ENCODE measurements at places on chromosomes 4 and X. TPM values are rescaled to one million over a fixed set of nuclear protein-coding genes. Genes with fewer than 3 reads are reported as not detected.

Gene GPR119
- total RNA-seq: not detected

Gene RNF175
- not detected for total RNA-seq

Gene LINC00632
- 266 TPM for total RNA-seq

DNA sequence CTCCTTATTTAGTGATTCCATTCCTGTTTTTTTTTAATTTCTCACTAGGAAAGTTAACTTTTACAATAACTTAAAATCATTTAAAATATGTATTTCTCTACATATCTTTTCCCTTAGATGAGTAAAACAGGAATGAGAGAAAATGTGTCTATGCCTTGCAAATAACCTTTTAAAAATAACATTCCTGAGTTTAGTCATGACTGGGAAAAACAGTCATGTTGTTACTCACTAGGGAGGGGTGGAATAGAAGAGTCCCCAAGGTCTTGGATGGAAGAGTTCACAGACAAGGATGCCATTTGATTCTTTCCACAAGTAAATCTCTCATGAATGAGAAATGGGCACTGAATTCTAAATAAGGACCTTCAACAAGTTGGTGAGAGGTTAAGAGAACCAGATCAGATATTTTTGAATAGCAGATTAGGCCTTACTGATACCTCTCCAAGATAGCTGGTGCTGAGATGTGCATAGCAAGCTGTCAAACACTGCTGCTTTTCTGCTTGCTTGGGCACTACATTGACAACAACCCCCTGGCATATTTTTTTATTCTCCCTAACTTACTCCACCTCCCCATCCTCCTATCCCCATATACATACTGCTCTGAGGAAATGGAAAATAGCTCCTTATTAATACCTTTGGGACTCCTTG, 25.1 kb downstream of the UGDH start:
- peak; percentile 17 for DNase-seq

- DNase-seq: no peak
Measured at GRCh38 chrX:19462879-19463278, 52.4 kb downstream of the MAP3K15 start.

Gene AMBN
- not detected for total RNA-seq

Gene N4BP2
- 16.4 TPM for total RNA-seq

GRCh38 chrX:123217077-123217476, 33.0 kb downstream of the GRIA3 start:
- DNase-seq: no peak

- no peak for DNase-seq
Measured at GRCh38 chr4:145436796-145437195, 44.9 kb upstream of the SMAD1 start.

DNA sequence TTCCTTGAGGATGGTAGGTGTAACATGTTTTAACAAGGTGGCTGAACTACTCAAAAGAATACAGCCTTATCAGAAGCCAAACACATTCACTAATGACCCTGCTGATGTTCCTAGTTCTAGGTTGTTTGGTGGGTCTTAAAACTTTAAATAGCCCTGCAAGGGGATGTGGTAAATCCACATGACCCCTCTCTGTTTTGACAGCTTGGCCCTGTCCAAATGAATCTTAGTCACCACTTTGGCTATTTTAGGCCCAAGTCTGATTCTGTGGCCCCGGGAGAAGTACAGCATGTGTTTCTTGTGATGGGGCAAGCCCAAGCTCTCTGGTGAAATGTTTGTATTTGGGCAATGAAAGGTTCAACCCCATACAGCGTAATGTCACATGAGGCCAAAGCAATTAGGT, 54.5 kb upstream of the GPR34 start:
- DNase-seq: no peak

Gene KLHL5
- total RNA-seq: 128 TPM

Gene PAK3
- total RNA-seq: not detected

DNA sequence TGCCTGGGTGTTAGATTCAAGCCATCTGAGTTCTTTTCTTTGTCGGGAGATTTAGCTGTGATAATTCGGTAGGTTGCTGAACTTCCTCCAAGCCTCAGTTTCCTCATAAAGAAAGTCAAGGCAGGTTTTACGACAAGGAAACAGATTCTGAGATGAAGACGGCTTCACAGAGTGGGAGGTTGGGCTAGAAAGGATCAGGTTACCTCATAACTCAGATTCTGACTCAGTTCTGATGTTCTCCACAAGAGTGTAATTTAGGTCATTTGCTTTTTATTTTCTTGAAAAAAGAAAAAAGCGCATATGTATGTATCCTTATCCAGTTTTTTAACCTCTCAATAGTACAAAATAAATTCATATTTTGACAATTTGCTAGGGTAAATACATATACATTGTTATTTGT, 47.2 kb upstream of the ELOVL6 start:
- no peak for DNase-seq

DNA sequence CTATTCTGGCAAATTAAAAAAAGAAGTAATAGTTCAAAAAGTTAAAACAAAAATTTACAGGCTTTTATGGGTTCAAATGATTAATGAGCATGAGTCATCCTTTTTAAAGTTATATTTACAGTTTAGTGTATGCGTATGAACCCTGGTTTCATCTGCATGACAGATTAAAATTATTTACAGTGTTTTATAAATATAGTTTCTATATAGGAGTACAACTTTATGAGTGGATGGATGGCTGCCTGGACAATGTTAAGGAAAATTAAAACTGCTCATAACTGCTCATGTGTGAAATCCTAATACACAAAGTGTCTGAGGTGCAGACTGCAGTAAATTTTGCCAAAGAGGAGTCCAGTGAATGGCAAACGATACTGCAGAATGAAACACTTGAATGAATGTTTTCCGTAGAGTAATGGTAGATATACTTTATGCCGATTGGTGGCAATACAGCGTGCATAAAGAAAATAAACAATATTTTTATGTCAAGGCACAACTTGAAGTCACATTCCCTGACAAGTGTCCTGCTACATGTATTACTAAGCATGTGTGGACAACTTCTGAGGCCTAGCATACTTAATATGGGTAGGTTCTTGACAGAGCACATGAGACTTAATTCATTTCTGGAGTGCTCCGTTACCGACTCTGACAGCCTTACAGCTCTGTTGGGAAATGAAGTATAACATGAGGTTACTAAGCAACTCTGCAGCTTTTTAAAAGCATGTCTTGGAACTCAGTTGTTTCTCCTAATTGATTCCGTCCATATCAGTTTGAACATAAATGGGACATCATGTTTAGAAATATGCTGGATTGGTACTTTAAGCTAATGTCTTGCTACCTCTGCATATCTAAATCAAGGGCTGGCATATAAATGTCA, 985.6 kb upstream of the PCDH7 start:
- no peak for DNase-seq

DNA sequence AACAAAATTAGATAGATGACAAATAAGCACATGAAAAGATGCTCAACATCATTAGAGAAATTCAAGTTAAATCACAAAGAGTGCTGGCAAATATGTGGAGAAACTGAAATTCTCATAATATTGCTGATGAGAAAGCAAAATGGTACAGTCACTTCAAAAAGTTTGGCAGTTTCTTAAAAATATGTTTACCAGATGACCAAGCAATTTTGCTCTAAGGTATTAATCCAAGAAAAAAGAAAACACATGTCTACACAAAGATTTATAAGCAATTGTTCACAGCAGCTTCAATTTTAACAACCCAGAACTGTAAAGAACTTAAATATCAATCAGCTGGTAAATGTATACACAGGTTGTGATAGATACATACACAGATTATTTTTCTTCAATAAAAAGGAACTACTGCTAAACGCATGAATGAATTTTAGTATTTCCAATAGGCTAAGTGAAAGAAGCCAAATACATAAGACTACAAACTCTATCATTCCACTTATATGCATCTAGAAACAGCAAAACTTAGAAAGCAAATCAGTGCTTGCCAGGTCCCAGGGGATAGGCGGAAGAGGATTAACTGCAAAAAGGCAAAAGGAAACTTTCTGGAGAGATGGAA, 11.7 kb downstream of the OTUD4 start:
- DNase-seq: no peak

GRCh38 chr4:116099596-116099995, 985.8 kb downstream of the TRAM1L1 start:
- no peak for DNase-seq

Gene BGN
- total RNA-seq: 1,581 TPM

Gene AR
- total RNA-seq: 10.2 TPM

- DNase-seq: no peak
Measured at GRCh38 chr4:101328063-101328602, 19.2 kb downstream of the PPP3CA start.

GRCh38 chr4:56460085-56460484, 7.3 kb upstream of the SRP72 start:
- DNase-seq: no peak

Gene FABP2
- not detected for total RNA-seq

DNA sequence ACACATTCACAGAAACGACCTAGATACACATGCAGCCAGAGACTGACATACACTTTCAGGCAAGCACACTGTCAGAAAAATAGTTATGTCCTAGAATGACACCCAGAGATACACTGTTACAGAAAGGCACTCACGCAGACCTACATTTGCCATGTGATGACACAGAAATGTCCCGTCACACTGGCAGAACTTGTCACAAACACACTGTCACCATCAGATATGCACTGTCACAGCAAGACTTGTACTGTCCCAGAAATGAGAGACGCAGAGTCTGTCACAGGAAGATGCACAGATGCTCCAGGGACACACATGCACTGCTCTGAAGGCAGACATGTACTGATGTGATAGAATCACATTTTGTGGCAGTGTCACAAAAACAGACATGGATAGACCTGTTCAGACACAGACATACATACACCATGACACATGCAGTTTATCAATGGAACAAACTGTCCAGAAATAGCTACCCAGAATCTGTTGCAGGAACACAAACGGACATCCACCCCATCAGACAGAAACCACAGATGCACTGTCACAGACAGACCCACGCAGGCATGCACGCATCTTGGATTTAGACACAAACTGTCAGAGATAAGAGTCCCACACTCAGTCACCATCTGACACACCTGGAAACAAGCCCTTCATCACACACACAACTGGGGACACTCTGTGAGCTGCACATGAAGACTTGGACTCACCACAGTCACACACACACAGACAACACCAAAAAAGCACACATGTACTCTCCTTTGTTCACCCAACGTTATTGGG, 1.3 kb upstream of the PIM2 start:
- no peak for DNase-seq

Gene CCDC110
- 0.76 TPM for total RNA-seq

DNA sequence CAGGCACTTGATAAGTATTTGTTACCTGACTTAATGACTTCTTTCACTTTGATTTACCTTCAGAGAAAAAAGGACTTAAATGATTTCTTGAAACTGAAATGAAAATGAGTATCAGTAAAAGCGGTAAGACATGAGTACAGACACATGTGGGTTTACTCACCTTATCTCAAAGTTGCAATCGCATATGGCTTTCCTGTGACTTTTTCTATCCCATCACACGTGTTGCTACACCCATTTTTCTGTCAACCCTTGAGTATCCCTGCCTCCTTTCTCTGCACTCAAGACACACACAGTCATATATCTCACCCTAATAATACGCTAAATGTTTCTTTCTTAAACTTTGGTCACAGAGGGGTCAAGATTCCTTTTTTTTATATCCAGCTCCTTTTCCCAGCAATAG, 11.0 kb upstream of the ARHGEF38 start:
- no peak for DNase-seq

DNA sequence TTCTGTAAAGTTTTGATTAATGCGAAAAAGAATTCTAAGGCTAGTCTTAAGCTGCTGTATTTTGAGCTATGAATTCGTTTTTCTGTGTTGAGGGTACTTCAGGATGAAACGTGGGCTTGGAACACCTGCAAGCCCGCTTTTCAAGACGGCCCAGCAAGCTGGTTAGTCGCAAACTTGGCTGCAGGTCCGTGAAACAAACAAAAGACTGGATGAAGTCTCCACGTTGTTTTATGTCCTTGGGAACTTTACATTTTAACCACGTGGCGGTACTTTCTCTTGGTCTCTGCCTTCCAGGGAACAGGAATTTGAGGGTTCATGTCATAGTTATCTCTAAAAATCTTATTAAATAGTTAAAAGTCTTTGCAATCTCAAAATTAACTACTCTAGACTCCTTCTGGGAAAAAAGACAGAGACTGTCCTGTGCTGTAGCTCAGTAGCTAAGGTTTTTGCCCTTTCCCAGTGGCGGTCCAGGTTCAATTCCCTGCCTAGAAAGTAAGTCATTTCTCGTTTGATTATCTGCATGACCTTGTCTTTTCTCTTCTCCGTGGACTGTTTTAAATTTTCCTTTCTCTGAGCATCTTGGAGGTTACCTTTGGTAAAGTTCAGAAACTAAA, 21.0 kb downstream of the TENM3 start:
- DNase-seq: no peak

Gene ANKRD50
- 45.3 TPM for total RNA-seq

- DNase-seq: no peak
Measured at GRCh38 chr4:63105839-63106238, 1303.4 kb downstream of the TECRL start.

- DNase-seq: no peak
Measured at GRCh38 chr4:184666670-184667069, 17.1 kb downstream of the PRIMPOL start.

GRCh38 chr4:128358231-128358912, 70.8 kb upstream of the PGRMC2 start:
- no peak for DNase-seq

- no peak for DNase-seq
Measured at GRCh38 chrX:119762718-119763117, 4.3 kb downstream of the SOWAHD start.

Gene SHROOM2
- 8.2 TPM for total RNA-seq

DNA sequence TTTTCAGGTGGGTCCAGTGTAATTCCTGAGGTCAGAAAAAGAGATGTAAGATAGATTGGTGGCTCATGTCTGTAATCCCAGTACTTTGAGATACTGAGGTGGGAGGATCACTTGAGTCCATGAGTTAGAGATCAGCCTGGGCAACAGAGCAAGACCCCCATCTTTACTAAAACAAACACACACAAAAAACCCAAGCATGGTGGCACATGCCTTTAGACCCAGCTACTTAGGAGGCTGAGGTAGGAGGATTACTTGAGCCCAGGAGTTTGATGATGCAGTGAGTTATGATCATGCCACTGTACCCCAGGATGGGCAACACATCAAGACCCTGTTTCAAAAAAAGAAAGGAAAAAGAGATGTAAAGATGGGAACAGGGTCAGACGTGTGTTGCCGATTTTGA, 857.4 kb upstream of the NDST4 start:
- no peak for DNase-seq

Measured in osteocyte (in vitro differentiated cells).